ENCODE measurements at places on chromosomes 12 and 14.

- DNase-seq, result no peak
These were observed 343.4 kb upstream of the USP15 start for GRCh38 chr12:61916831-61917230.

DNA sequence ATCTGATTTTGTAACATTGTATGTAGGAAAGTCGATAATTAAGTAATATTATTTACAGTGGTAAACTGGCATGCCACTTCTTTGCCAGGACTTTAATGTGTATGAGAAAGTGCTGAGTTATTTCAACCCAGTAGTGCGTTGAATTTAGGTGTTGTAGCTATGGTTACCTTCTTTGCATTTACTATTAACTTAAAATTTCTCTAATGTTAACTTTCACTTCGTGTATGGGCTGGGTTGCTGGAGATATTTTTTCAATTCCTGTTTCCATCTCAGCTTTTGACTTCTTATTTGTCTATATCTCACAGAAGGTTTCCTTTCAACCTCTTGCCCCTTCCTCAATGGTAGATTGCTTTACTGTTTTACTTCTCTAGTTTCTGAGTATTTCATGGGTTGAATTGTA lies 1345.6 kb downstream of the FSCB start:
- no peak for DNase-seq

DNA sequence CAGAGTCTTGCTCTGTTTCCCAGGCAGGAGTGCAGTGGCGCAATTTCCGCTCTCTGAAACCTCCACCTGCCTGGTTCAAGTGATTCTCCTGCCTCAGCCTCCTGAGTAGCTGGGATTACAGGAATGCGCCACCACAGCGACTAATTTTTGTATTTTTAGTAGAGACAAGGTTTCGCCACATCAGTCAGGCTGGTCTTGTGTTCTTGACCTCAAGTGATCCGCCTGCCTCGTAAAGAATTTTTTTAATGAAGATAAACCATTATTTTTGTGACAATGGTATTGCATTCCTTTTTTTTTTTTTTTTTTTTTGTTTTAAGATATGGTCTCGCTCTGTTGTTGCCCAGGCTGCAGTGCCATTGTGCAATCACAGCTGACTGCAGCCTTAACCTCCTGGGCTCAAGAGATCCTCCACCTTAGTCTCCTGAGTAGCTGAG lies 25.8 kb downstream of the ACVR1B start:
- DNase-seq, result no peak

DNA sequence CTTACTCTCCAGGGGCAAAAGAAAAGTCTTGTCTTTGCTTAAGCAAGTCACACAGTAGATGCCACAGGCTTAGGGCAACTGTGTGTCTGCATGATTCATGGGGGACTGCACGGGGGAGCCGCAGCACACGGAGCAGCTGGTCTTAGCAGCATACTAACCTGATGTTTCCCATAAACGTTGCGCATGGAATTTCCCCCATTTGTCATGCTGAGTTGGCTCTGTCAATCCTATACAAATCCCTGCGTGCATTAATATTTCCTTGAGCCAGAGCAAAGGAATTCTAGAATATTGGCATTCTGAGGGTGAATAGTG lies 71.2 kb downstream of the SAMD4A start:
- DNase-seq, result no peak

- no peak for DNase-seq
These were observed 50.9 kb upstream of the INSM2 start for GRCh38 chr14:35482994-35483515.

- DNase-seq, result no peak
These were observed 41.6 kb downstream of the RHOJ start for GRCh38 chr14:63245893-63246292.

DNA sequence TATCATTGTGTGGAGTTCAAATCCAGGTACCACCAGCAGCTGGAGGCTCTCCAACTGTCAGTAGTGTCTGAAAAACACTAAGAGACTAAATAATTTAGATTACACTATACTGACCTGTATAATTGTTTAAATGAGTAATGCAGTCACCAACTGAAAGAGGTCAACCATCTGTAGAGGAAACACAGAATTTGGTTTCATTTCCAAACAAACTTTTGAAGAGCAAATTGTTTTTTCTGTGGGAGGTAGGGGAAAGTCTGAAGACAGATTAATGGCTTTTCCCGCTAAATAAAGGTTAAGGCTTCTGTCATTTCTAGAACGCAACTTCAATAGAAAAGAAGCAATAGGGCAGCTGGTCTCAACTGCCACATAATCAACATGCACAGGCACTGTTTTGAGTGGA lies 462.6 kb downstream of the PRKD1 start:
- no peak for DNase-seq

DNA sequence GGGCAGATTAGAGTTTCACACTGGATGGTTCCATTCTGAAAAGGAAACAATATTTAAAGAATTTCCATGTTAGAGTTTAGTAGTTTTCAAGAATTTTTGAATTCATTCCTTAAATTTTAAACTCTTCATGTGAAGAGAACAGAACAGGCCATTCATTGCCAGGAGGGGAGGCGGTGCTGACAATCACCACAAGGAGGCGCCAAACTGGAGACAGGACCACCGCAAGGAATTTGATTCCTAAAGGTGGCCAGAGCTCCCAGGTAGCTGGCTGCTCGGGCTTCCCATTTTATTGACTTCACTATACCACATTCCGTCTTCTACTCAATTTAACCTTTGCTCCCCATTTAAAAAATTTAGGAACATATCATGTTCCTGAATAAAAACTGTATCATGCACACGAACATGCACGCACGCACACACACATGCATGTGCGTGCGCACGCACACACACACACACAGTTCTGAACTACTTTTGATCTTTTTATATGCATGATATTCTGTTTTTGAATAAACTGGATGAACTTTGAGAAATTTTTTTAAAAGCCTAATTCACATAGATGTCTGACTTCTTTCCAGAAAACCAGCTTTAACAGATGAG lies 101.2 kb downstream of the NELL2 start:
- no peak for DNase-seq

- no peak for DNase-seq
These were observed 48.5 kb downstream of the BBS10 start for GRCh38 chr12:76299536-76300296.
